ENCODE measurements at places on chromosomes 7 and 10.
A peak's percentile ranks its signal among the peaks of the same experiment; 100 is the strongest.

GRCh38 chr7:134707663-134708378 lies 61.2 kb downstream of the BPGM start:
- DNase-seq: no peak

GRCh38 chr7:140229591-140230515 lies 53.1 kb upstream of the KDM7A start:
- DNase-seq: peak; percentile 32

DNA sequence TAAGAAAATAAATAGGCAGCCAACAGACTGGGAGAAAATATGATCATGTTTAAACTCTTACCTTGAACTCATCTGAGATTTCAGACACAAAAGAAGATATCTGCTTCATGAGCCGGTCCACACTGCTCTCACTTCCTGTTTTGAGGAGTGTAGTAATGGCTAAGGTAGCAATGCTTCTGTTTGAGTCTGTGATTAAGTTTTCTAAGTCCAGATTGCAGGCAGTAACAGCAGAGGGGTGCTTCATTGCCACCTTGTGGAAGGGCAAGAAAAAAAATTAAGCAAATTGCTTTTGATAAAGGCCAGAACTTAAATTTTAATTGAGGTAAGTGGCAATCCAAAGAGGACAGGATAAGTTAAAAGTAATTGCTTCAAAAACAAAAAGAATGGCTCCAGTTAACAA lies 69.1 kb downstream of the MEST start:
- no peak for DNase-seq

DNA sequence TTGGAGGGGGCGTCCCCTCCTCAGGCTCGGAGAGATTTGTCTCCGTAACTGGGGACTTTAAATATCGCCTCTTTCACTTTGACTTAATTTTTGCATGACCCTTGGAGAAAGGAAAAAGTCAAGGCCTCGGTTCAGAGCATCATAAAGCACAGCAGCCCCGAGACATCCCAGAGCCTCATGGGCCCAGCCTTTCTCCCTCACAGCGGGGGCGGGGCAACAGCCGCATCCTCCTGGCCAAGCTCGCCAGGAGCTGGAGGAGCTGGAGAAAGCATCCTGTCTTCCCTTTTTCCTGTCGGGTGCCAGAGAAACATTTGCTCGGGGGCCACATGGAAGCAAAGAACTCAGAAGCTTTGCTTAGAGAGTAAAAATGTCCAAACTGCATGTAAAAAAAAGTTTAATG lies 43.6 kb upstream of the DPYSL4 start:
- DNase-seq: no peak

GRCh38 chr10:133261726-133262325 lies 14.8 kb downstream of the ADAM8 start:
- DNase-seq: peak; percentile 72

DNA sequence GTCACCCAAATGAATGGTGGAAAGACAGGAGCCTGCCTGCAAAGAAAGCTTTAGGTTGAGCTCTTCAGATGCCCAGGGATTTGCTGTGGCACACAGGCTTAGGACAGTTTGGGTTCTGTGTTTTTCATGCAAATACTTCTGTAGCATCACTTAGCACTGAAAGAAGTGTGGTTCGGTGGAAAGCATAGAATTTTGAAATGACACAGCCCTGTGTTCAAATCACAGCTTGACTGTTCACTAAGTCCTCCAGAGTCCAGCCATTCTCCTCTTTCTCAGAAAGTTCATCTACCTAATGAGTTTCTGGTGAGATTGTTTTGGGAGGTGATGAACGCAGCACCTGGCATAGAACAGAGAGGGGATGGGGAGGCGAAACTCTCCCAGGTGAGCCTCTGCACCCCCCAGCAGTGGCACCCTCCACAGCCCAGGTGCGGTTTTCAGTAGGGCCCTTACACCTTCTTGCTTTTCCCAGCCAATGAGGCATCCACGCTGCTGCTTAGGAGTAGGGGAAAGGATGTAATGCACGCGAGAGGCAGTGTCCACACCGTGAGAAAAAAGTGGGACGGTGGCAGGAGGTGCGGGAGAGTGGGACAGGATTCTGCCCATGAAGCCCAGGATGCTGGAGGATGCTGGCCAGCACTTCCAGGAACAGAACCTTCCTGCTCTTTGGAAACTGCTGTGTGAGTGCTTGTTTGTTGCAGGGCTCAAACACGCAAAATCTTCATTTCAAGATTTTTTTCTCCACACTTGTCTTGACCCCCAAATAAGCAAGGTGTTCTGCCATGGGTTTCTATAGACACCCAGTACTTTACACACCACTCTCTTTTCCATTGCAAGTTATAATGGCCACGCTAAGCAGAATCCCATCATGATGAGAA lies 11.6 kb downstream of the EN2 start:
- no peak for DNase-seq
